ENCODE measurements at places on chromosomes 11 and 22.

DNA sequence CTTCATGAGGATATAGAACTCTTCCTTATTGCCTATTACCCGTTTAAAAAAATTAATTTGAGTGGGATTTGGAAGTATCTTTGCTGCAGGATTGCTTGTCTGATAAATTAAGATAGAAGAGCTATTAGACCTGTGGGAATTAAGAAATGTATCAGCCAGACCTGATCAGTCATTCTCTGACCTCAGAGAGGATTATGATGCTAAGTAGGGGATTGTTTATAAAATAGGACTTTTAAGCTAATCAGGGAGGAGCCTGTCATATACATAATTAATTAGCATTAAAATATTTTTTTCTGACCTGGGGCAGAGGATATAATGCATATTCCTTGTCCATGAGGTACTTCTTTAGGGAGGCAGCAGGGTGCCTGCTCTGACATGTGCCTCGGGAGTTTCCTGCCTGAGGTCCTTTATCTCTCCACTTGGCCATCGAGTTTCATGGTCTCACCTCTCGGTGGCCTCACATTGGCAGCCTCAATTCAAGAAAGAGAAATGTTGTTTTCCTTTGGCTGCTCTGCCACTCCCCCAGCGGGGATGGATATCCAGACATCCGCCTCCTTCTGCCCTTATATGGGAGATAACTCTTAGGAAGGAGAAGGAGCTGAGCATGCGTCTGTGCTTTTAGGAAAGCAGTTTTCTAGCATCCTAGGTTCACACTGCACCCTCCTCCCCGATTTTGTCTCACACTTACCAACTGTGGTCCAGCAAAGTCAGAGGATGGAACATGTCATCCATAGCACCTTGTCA, 41.1 kb downstream of the DIXDC1 start:
- no peak for DNase-seq

DNA sequence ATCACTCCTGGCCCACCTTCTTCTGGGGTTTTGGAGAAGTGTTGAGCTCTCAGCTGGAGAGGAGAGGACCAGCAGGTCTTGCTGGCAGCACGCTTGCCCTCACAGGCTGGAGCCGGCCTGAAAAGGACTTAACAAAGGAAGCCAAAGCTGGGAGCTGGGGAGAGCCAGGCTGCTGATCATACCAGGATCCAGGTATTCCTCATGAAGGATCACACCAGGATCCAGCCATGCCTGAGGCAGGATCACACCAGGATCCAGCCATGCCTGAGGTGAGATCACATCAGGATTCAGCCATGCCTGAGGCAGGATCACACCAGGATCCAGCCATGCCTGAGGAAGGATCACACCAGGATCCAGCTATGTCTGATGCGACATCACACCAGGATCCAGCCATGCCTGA, 17.0 kb downstream of the MRGPRD start:
- DNase-seq: no peak

- no peak for DNase-seq
These were observed 15.7 kb downstream of the GLB1L2 start for GRCh38 chr11:134347441-134347840.

DNA sequence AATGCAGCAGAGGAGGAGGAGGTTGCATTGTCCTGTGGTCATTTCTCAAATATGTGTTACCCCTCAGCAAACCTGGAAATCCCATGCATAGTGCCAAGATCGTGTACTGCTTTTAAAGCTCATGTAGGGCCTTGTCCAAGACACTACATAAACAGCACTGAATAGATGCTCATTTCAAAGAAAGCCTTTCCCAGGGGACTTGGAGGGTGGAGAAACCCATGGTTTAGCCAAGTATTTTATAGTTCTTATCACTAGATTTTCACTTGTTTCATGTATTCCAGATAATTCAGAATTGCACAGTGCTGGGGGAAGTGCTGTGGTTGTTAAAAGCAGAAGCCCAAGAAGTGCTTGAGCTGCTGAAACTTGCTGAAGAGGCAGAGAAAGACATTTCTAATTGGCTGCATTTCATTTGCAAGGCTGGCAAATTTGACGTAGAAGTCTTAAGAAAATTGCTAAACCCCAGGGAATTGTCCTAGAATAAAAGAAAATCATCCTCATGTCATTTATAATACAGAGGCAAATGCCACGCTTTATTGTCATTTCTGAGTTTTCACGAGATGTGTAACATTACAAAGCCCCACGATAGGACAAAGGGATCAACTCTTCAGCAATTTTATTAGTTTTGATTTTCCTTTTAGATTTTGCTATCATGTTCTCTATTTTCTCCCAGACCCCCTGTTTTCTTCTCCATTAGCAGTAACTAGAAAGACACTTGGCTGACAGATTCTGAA, 20.1 kb downstream of the CSRP3 start:
- no peak for DNase-seq
